ENCODE measurements at places on chromosomes 2 and 18.

DNA sequence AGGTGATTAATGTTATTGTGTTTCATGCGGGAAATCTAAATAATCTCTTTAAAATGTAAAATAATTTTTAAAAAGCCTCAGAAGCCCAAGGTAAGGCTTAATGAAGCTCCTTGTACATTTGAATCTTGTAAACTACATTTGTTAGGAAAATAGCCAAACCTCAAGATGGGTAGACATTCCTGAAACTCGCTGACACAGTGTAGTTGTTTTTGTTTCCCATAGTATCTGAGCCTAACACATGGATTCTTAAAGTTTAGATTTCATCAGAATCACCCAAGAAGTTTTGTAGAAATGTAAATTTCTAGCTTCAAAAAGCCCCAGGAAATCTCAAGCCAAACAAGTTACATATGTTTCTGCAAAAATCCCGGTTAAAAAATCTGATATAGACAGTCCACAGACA lies 1221.1 kb upstream of the ACVR2A start:
- DNase-seq, result no peak

- DNase-seq, result no peak
Observed at GRCh38 chr2:177342736-177343135, 49.8 kb upstream of the AGPS start.

GRCh38 chr2:140895378-140895777 lies 1235.4 kb downstream of the LRP1B start:
- no peak for DNase-seq

DNA sequence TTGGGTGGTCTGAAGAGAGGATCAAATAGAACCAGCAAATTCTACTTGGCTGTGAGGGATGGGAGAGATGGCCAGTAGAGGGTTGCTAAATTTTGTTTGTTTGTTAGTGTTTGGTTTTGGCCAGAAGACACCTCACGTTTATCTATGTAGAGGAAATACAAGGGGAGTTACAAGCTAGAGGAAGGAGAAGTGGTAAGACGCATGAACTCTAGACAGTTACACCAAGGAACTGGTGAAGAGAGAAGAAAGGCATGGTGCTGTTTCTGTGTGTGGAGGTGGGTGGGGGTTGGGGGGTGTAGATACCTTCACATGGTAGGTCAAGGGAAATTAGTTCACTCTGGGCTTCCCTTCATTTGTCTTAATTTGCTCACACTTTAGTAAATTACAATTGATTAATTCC lies 25.6 kb downstream of the RASGRP3 start:
- no peak for DNase-seq

- peak; percentile 82 for DNase-seq
Observed at GRCh38 chr18:79246309-79247108, 149.2 kb upstream of the NFATC1 start.
